ENCODE measurements at places on chromosomes 1 and 21. TPM values are rescaled to one million over a fixed set of nuclear protein-coding genes. Genes with fewer than 3 reads are reported as not detected.

The PTGFR gene
- total RNA-seq: 0.43 TPM

The PTPRC gene
- total RNA-seq: not detected

The OTUD7B gene
- 50.7 TPM for total RNA-seq

The CD164L2 gene
- total RNA-seq: 1.3 TPM

The CLDN14 gene
- not detected for total RNA-seq

The BTBD8 gene
- total RNA-seq: 8.4 TPM

The LEFTY2 gene
- 0.74 TPM for total RNA-seq

GRCh38 chr1:212491454-212491853, 58.7 kb downstream of the NENF start:
- H3K27ac ChIP-seq: no peak overlapping the region
- H3K4me1 ChIP-seq: peaks cover 7% of the 10 kb centered on the region
- no peak overlapping the region for H3K4me3 ChIP-seq

DNA sequence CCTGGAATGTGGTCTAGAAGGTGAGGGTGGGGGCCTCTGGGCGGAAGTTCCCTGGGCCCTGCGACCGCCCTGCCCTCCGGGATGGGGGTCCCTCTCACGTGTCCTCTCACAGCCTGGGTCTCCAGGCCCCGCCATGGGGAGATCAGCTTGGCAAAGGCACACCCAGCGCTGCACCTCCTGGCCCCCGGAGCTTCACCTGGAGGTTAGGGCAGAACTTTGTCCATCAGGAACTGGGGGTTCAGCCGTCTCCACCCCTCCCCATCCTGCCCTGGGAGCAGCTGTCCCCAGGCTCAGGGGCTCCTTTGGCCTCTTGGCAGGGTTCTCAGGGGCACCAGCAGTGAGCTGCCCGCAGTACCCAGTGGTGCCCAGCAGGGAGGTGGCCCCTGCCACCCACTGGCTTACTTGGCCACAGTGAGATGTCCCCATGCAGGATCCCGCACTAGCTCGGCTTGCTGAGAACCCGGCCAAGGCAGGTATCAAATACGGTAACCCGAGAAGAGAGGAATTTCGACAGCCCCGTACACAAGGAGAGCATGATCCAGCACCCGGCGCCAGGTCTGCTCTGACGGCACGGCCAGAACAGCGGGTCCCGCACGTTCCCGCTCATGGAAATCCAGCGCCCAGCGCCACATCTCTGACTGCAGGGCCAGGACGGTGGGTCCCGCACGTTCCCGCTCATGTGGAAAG, 36.7 kb downstream of the RRP1 start:
- H3K27me3 ChIP-seq: peaks cover 8% of the 10 kb centered on the region
- H3K4me1 ChIP-seq: no peaks in the 10 kb centered on the region
- no peak overlapping the region for H3K27ac ChIP-seq
- no peaks in the 10 kb centered on the region for H3K36me3 ChIP-seq

DNA sequence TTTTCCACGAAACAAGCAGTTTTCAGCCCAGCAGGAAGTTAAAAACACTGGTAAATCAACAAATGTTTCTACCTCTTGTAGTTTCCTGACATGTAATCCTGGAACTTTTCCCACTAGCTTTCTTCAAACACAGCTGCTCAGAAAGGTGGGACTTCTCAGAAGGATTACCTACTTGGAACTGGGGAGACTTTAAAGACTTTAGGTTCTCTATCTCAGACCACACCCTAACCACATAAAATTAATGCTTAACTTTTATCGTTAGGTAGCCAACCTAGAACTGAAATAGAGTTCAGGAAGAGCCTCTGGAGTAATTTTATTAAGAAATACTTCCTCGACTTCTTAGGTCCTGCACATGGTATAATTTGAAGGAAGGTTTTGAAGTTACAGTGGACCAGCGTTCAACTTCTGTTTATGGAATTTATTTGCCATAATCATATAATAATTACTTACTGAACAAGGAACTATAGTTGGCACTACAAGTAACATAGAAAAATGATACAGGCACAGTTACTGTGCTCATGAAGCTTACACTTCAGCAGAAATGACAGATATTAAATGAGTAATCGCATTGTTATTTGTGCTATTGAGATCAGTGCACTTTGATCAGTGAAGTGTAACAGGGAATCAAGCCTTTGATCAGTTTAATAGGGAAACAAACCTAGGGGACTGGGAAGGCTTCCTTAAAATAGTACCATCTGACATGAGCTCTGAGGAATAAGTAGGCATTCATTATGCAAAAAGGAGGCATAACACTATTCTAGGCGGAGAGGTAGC, at the start of gene BCL2L15:
TSS of gene BCL2L15 (minus strand) at position 180 of the 774 bp plus-strand sequence. CDS start 206 bp downstream, outside the sequence.
- no peak within 1 kb of the TSS for H3K27ac ChIP-seq
- H3K36me3 ChIP-seq: no peaks in the 10 kb centered on the region
- no peaks in the 10 kb centered on the region for H3K4me1 ChIP-seq
- H3K27me3 ChIP-seq: no peaks in the 10 kb centered on the region
- no peak for DNase-seq

DNA sequence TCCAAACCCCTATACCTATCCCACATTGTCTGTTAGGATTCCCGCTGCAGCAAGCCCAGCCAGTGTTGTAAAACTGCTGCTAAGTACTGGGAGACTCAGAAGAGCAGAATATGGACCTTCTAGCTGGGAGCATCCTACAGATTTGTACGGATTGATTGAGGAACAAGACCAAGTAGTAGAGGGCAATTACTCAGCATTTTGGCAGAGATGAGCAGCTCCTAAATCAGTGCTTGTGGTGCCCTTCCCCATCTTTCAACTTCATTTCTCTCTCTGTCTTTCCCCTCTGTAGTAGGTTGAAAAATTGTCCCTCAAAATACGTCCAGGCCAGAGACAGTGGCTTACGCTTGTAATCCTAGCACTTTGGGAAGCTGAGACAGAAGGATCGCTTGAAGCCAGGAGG, 37.3 kb upstream of the HTR1D start:
- no peaks in the 10 kb centered on the region for H3K27me3 ChIP-seq
- DNase-seq: no peak
- no peaks in the 10 kb centered on the region for H3K36me3 ChIP-seq
- H3K4me3 ChIP-seq: no peak overlapping the region

DNA sequence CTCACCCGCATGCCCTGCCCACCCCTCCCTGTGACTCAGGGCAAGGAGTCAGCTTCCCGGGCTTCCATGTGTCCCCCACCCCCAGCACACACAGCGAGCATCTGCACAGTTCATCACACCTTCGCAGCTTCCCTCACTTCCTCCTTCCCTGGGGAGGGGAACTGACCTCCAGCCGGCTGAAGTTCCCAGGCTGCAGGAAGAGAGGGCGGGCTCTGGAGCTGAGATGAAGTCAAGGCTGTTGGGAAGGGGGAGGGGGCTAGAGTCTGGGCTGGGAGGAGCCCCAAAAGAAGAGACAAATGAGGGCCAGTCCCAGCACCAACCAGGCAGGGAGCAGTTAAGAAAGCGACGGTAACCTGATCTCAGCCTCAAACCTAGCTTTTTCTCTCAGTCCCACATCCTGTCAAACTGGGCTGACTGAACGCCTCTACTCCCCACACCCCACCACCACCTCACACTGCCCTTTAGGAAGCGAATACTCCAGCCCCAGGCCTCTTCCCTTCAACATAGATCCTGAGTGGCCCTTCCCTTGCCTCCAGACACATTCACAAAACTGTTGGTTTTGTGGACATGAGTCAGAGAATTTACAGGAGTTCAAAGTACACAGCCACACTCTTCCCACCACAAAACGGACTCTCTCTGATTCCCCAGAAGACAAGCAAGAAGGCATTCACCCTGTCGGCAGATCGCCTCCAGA, 1.8 kb downstream of the RHOC start:
- peak; percentile 56 for DNase-seq
- no peaks in the 10 kb centered on the region for H3K27me3 ChIP-seq
- peak overlapping the region; percentile 78 for H3K4me3 ChIP-seq
- H3K4me1 ChIP-seq: peaks cover 67% of the 10 kb centered on the region
- H3K27ac ChIP-seq: peak overlapping the region; percentile 95

DNA sequence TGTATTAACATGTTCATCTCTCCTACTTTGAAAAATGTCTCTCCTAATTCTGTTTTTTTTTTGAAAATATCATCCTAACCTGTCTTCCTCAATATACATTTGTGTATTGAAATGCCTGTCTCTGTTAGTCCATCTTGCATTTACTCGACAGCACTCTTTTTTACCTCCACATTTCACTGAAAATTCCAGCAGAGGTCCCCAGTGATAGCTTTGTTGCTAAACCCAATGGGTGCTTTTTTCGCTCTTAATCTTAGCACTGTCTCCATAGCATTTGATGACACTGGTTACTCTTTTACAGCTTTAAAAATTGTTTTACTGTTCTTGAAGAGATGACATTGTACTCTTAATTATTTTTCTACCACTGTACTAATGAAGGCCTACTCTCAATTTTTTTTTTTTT, 10.8 kb downstream of the OSBPL9 start:
- H3K27ac ChIP-seq: no peak overlapping the region
- no peak for DNase-seq
- no peaks in the 10 kb centered on the region for H3K27me3 ChIP-seq
- no peak overlapping the region for H3K4me3 ChIP-seq
- H3K36me3 ChIP-seq: no peaks in the 10 kb centered on the region

GRCh38 chr1:21369905-21370304, 70.0 kb upstream of the NBPF3 start:
- H3K27ac ChIP-seq: no peak overlapping the region
- no peak overlapping the region for H3K4me3 ChIP-seq
- no peaks in the 10 kb centered on the region for H3K36me3 ChIP-seq
- H3K27me3 ChIP-seq: no peaks in the 10 kb centered on the region
- DNase-seq: no peak

DNA sequence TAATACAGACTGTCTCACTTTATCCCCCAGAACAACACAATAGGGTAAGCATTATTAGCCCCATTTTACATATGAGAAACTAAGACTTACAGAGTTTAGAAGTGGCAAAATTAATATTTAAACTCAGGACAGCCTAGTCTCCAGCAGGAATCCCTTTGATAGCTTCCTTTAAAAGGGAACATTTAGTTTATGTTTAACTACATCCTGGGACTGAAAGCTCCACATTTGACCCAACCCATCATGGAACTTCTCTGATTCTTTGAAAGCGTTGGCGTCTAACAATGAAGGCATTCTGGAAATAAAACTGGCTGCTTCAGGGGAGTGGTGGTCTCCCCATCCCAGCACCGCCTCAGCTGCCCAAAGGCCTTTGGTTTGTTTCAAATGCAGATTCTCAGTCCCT, 250.6 kb upstream of the NFIA start:
- DNase-seq: no peak
- H3K4me1 ChIP-seq: peaks cover 13% of the 10 kb centered on the region
- peaks cover 2% of the 10 kb centered on the region for H3K36me3 ChIP-seq
- no peak overlapping the region for H3K4me3 ChIP-seq
- H3K27ac ChIP-seq: no peak overlapping the region

- H3K36me3 ChIP-seq: peaks cover 2% of the 10 kb centered on the region
- H3K27ac ChIP-seq: peak overlapping the region; percentile 14
- H3K4me1 ChIP-seq: peaks cover 40% of the 10 kb centered on the region
- DNase-seq: no peak
Observed at GRCh38 chr1:150551051-150551783, 2.0 kb downstream of the ADAMTSL4 start.

- H3K4me1 ChIP-seq: peaks cover 20% of the 10 kb centered on the region
- peak overlapping the region; percentile 94 for H3K4me3 ChIP-seq
- peaks cover 9% of the 10 kb centered on the region for H3K36me3 ChIP-seq
- peak overlapping the region; percentile 99 for H3K27ac ChIP-seq
- H3K27me3 ChIP-seq: no peaks in the 10 kb centered on the region
Observed at GRCh38 chr1:23018661-23019093, 591 bp upstream of the KDM1A start.

DNA sequence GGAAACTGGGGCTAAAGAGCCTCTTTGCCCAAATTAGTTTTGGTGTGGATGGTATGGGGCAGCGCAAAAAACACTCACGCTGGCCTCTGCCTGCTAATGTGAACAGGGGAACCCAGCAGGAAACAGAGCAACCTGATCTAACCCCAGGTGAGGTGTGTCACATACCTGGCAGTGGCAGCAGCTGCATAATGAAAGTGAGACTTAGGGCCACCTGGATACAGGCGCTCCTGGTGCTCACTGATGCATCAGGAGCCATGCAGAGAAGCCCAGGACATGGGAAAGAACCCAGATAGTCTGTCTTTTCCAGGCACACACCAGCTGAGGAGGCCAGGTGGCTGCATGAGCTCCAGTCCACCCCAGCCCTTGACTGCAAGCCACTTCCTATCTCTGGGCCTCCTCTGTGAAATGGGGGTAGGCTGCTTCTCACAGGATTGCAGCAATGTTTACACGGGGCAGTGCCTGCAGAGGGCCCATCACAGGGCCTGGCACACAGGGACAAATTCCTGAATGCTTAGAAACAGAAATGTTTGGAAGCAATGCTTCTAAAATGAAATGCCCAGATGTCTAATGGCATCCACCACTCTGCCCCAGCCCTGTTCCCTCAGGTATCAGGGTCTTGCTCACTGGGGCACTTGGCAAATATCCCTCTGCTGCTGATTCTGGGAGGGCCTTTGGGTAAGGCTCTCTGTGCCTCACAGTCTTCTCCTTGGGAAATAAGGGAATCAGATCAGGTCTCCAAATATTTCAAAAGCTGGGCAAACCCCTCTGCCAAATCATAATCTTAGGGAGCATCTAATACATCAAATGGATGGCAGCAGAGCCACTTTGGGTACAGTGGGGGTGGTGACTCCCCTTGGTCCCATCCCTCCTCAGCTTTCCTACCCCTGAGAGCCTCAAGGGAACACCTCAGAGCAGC, 19.9 kb downstream of the DHCR24 start:
- H3K27ac ChIP-seq: no peak overlapping the region
- H3K36me3 ChIP-seq: peaks cover 46% of the 10 kb centered on the region
- DNase-seq: no peak
- peaks cover 1% of the 10 kb centered on the region for H3K4me1 ChIP-seq
- H3K27me3 ChIP-seq: no peaks in the 10 kb centered on the region

DNA sequence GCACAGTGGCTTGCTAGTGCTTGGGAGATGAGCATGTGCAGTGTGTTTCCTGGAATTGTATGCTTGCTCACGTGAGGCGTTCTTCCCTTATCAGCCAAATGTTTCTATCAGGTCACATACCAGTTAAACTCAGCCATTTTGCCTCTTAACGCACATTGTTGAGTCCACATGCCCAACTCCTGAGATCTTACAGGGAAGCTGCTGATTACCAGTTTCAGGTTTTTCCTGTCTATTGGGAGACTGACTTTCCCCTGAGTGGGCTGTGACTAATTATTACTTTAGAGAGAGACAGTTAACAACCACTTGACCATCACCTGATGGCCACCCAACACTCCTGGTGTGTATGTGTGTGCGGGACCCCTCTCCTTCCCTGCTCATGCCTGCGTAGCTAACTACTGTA, 161.3 kb upstream of the PTGFR start:
- no peak overlapping the region for H3K4me3 ChIP-seq
- no peaks in the 10 kb centered on the region for H3K36me3 ChIP-seq
- DNase-seq: no peak
- no peak overlapping the region for H3K27ac ChIP-seq
- H3K27me3 ChIP-seq: peaks cover 57% of the 10 kb centered on the region

DNA sequence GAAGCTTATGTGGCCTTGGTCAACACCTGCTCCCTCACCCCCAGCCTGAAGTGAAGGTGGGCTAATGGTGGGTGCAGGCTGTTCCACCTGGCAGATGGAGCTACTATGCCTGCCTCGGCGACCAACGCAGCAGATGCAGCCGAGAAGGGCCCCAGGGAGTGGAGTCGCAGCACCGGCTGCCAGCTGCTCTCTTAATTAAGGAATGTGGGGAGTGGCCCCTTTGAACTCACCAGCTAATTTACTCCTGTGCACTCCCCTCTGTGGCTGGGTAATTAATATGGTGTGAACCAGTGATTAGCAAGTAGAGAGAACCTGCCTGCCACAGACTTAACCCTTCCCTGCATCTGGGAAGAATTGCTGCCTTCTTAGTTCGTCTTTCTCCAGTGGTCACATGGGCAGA, 3.3 kb upstream of the SLAMF8 start:
- peaks cover 31% of the 10 kb centered on the region for H3K27me3 ChIP-seq
- DNase-seq: no peak
- H3K4me1 ChIP-seq: peaks cover 38% of the 10 kb centered on the region
- no peaks in the 10 kb centered on the region for H3K36me3 ChIP-seq
- no peak overlapping the region for H3K4me3 ChIP-seq

Measured in mesothelial cell of epicardium (in vitro differentiated cells).